Epithelial cell of proximal tubule (primary cell): ENCODE measurements at places on chromosomes 16 and 17. TPM values are rescaled to one million over a fixed set of nuclear protein-coding genes. Genes with fewer than 3 reads are reported as not detected.

The AGRP gene
- not detected in 2 replicates for total RNA-seq

The NPIPA2 gene
- 1.2 TPM in 1 of 2 replicates, not detected in the other for total RNA-seq

The COX6A2 gene
- not detected in 2 replicates for total RNA-seq

The ADAMTS18 gene
- total RNA-seq = under 0.01 and 0.98 TPM in 2 replicates

The CLEC10A gene
- total RNA-seq = not detected in 2 replicates

The OXLD1 gene
- total RNA-seq = 24.4 and 30.6 TPM in 2 replicates

The SPATA32 gene
- total RNA-seq = not detected in 2 replicates

The GGA3 gene
- total RNA-seq = 15.3 and 19.5 TPM in 2 replicates

The PGAP3 gene
- total RNA-seq = 6.1 and 11.2 TPM in 2 replicates

The ATP2A1 gene
- total RNA-seq = 0.14 and 0.92 TPM in 2 replicates
